ENCODE measurements at places on chromosomes 4 and X.

GRCh38 chr4:30945586-30945985 is 225.4 kb downstream of the PCDH7 start:
- DNase-seq: no peak

DNA sequence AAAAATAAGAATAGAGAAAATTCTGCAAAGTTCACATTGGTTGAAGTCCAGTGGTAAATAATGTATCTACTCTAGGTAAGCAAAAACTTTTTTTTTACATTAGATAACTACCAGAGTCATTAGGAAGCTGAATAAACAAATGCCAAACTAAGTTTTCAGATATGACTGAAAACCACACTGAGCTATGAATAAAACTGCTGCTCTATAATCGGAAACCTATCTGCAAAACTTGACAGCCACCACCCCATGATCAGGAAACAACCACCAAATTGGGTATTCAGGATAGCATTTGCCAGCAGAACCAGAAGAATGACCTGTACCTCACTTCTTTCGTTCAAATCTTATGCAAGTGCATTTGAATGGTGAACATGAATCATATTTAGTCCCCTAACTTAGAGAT is 173.0 kb upstream of the TET2 start:
- DNase-seq: no peak

- peak; percentile 17 for DNase-seq
Observed at GRCh38 chr4:184437565-184438265, 36.6 kb downstream of the IRF2 start.

GRCh38 chr4:138409670-138410069 is 167.5 kb upstream of the SLC7A11 start:
- no peak for DNase-seq

GRCh38 chrX:6257025-6257424 is 28.4 kb upstream of the NLGN4X start:
- no peak for DNase-seq

DNA sequence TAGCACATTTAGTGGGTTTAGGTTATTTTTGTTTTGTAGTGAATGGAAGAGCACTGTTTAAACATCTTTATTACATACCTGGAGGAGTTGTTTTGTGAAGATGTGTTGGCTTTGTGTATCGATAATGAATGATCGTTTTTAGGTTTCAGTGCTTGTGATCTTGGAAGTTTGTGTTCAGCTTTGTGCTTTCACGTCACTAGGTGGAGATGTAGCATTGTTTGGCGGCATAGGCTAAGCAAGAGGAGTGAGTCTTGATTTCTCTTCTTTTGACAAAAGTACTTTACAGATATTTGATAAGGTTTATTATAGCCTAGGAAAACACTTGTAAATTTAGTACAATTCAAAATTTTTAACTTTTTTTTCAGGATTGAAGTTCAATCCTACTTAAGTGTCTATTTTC is 50.4 kb downstream of the PDK3 start:
- no peak for DNase-seq

- no peak for DNase-seq
Observed at GRCh38 chrX:96176921-96177320, 507.7 kb upstream of the DIAPH2 start.

DNA sequence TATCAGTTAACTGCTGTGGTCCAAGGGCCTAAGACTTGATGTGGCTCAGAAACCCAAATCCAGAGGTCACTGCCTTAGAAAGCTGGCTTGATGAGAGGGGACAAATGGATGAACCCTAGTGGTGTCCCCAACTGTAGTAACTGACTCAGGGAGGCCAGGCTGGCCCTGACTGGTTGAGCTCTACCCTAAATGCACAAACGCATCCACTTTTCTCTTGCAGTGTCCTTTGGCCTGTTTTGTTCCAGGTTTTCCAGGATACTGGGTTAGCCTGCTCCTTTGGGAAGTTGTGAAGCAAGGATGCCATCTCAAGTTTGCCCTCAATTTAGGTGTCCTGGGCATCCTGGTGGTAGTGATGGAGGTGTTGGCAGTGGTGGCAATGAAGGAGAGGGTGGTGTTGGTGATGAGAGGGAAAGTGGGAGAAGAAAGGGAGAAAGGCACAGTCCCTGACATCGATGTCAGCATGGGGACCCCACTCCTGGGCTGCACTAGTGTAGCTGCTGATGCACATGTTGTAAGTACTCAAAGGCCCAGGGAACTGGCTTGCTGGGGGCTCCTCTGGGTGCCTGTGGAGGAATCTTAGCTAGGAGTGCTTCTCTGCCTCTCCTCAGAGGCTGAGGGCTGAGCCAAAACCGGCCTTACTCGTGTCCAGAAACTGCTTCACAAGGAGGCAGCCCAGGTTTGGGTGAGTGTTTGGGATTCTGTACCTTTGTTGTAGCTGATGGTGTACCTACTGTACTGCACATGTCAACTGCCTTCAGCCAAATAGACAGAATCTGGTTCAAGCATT is 2.9 kb upstream of the HAND2 start:
- DNase-seq: no peak

- DNase-seq: no peak
Observed at GRCh38 chr4:185370268-185370949, 25.3 kb downstream of the LRP2BP start.

DNA sequence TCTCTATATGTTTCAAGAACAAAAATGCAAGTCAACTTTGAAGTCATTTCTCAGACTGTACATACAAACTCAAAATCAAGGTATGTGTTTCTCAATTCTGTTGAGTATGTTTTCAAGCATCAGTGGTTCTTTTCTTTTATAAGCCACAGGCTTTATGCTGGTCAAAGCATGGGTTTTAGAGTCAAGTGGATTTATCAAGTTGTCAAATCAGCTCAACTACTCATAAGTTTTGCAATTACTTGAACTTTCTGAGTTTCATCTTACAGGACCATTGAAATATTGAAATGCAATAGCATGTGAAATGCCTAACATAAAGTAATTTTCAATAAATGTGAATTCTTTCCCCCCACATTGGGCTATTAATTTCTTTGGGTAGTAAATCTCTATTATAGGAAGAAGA is 239.9 kb upstream of the DKK2 start:
- DNase-seq: no peak

DNA sequence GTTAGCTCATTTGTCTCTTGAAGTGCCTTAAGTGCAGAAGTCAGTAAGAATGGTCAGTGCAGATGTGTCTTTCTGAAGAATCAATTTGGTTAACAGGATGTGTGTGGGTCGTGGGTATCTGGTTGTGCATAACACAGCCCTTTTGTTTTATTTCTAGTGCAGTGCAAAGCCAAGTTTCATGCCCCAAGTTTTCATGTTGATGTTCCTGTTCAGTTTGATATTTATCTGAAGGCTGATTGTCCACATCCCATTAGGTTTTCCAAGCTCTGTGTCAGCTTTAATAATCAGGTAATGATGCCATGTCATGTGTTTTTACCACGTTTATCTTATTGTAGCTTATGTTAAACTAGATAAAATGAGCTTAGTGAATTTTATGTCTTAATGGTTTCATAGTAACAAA is 27.4 kb downstream of the TRAPPC11 start:
- no peak for DNase-seq

- DNase-seq: no peak
Observed at GRCh38 chrX:2224597-2225235, 276.1 kb downstream of the DHRSX start.

DNA sequence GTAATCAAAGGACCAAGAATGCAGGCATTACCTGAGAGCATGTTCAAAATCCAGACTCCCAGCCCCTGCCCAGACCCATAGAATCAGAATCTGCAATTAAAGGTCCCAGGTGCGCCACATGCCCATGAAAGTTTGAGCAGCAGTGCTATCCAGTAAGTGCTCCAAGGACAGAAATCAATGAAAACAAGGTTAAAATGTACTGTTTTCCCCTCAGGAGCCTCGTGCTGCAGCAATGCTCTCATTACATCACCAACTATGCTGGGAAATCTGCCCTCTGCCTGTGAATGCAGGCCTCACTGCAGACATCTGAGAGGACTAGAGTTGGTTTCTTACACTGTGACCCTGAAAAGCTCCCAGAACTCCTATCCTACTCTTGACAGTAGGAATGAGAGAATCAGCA is 21.1 kb downstream of the ANXA5 start:
- DNase-seq: no peak

DNA sequence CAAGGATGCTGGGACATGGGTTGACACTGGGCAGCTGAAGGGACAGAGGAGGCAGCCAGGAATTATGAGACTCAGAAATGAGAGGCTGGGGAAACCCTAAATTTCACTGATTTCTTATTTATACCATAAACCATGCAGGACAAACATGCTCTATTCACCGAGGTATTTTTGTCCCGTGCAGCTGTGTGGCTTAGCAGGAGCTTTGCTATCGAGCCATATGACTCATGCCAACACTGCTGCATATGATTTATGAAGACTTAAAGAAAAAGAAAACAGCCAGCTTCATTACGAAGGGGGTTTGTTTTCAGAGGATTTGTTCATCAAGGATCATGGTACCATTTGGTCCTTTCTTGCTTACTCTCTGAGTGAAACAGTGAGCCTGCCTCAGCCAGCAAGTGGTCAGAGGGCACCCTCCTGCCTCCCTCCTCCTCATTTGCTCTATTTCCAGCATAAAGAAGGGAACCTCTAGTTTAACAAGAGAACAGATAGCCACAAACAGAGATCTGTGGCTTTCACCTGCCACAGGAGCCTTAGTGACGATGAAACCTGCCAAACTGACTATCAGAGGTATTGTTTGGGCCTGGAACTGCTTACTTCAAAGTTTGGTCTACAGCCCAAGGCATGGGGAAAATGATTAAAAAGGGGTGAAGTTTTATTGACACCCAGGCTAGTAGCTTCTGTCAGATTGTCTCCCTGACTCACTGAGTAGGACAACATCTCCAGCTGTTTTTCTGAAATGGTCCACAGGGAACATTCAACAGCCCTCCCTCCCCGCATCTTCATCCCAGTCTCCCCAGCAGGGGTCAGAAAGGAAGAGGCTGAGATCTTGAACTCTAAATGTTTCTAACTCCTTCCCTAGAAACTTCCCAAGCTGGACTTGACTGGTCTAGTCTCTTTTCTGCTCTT is 80.1 kb upstream of the MAML3 start:
- DNase-seq: no peak

DNA sequence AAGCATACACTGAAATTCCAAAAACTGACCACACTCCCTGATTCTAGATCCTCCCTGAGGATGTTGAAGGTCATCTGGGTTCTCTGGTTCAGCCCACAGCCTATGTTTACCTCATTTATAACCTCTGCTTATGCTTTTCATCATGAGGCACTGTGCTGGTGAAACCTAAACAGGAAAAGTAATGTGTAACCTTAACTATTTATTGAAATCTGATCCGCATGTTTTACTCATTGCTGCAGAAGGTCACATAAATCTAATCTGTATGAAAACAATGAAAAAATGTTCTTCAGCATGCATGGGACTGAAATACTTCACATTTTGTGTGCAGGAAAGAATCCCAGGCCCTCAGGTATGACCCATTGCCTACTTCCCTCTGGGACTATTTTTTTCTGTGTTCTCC is 30.3 kb downstream of the UCHL1 start:
- no peak for DNase-seq

GRCh38 chr4:138310991-138311390 is 68.8 kb upstream of the SLC7A11 start:
- DNase-seq: no peak

- no peak for DNase-seq
Observed at GRCh38 chr4:151458148-151458547, 49.2 kb downstream of the FHIP1A start.

GRCh38 chr4:123786920-123787319 is 390.3 kb downstream of the SPRY1 start:
- DNase-seq: no peak

DNA sequence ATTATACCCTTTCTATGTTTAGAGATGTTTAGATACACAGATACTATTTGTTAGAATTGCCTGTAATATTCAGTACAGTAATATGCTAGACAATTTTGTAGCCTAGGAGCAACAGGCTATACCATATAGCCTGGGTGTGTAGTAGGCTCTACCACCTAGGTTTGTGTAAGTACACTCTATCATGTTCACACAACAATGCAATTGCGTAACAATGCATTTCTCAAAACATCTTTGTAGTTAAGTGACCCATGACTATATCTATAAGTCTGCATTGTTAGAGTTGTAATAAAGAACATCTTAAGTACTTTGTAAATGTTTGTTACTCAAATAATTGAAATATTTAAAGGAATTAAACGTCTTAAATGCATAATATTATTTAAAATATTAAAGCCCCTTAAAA is 379.3 kb downstream of the PPP3CA start:
- DNase-seq: no peak

- no peak for DNase-seq
Observed at GRCh38 chr4:133157460-133158160, 8.5 kb downstream of the PCDH10 start.

DNA sequence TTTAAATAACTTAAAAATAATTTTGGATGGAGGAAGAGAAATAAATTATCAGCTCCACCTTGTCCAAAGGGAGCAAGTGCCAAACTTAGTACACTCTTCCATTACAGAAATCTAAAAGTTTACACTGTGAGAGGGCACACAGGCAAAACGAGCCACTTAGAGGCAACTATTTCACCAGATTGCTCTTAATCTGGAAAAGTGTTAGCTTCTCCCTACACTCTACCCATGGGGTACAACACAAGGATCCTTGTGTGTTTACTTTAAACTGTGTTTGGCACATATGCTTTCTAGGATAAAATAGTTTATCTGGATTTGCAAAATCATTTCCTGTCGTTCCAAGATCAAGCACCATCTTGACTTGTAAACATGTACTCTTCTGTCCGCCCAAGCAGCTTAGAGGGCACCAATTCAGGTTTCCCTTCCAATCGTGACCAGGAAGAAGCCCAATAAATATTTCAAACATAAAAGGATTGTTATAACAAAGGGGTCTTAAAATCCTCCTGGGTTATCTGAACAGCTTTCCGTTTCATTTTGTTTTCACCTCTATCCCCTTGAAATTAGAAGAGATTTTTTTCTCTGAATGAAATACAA is 29.0 kb upstream of the KDR start:
- DNase-seq: no peak

DNA sequence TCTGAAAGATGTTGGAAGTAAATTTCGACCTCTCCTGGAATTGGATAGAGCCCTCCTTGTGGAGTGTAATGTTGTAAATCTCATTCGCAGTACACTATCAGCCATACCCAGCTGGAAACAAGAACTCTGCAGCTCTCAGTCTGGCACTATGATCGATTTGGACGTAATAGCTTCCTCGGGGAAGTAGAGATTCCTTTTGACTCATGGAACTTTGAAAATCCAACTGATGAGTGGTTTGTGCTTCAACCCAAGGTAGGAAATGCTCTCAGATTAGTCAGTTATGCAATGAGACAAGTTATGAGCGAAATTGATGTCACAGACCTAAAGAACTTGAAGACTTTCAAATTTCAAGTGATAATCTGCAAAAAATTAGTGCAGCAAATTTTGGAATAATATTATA is 103.9 kb downstream of the SYTL5 start:
- DNase-seq: no peak

GRCh38 chr4:156751486-156751885 is 220.1 kb downstream of the PDGFC start:
- DNase-seq: no peak

GRCh38 chrX:16772460-16772859 is 13.8 kb upstream of the TXLNG start:
- no peak for DNase-seq

Measured in germinal center (tissue), 1 donor.